ENCODE measurements at places on chromosomes 3 and 15.

DNA sequence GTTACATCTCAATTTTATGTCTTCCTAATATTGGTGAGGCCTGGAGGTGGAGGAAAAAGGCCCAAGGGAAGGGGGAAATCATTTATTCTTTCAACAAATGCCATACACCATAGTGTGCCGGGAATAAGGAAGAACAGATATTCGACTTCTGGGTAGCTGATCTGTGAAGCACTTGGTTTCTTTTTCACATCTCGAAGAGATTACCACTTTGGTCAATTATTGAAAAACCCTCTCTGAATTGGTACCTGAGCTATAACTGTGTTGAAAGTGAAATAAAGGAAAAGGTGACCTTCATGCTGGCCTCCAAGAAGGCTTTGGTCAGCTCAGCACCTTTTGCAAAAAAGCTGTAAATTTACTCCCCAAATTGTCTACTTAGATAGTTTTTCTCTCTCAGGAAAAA is 14.2 kb upstream of the MB21D2 start:
- no peak for DNase-seq

DNA sequence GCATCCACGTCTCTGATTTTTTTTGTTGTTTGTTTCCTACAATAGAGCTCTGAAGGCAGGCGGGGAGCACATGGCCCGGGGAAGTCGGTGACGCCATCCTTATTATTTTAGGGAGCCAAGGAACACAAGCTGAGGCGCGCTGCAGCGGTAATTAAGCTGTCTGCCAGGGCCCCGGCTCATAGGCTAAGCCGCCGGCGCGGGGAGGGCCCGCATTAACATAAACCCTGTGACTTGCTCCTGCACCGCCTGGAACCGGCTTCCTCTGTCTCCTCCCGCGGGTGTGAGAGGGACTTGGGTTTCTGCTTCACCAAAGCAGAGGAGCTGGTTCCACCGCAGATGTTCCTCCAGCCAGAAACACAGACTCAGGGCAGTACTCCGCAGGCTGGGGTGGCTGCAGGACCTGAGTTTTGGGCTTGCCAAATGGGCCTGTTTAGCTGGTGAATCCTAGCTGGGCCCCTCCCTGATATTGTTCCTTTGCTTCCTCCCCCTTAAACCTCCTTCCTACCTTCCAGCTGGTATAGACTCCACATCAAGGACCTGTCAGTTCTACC is 25.3 kb downstream of the ANP32A start:
- peak; percentile 56 for DNase-seq

DNA sequence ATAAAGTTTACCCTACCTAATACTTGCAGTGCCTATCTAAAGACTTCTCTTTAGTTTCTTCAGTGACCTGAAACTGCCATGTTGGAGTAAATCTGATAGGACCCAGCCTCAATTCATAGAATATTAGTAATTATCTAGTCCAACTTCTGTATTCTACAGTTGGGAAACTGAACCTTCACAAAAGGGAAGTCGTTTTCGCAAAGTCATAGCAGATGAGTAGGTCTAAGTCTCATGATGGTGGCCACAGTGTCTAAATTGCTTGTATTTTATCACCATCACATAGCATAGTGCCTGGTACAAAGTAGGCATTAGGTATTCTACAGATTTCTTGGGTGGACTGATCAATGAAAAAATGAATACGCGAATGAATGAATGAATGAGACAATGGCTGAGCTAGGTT is 8.4 kb downstream of the GMNC start:
- DNase-seq: no peak

- DNase-seq: no peak
These were observed 89.3 kb upstream of the SLC24A5 start for GRCh38 chr15:48031466-48031865.

DNA sequence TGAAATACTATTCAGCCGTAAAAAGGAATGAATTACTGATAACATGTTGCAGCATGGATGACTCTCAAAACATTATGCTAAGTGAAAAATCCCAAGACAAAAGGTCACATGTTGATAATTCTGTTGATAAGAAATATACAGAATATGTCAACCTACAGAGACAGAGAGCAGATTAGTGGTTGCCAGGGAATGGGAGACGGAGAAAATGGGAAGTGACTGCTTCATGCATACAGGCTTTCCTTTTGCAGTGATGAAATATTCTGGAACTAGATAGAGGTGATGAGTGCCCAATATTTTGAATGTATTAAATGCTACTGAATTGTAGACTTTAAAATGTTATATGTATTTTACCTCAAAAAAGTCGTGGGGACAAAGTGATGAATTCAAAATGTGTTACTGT is 56.2 kb downstream of the ABHD2 start:
- no peak for DNase-seq

DNA sequence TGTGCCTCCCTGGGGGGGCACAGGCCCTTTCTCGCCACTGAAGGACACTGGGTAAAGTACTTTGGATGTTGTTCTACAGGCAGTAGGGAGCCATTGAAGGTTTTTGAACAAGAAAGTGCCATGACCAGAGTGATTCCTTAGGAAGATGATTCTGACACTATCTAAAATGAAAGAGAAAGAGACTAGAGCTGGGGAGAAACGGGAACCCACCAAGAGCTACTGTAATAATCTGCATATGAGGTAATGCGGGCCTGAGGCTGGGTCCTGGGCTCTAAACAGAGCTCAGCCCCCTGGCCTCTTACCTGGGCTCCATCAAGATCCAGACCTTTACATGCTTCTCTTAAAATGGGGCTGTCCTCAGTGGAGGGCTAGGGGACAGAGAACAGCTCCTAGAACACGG is 24.9 kb downstream of the GRK7 start:
- DNase-seq: no peak

DNA sequence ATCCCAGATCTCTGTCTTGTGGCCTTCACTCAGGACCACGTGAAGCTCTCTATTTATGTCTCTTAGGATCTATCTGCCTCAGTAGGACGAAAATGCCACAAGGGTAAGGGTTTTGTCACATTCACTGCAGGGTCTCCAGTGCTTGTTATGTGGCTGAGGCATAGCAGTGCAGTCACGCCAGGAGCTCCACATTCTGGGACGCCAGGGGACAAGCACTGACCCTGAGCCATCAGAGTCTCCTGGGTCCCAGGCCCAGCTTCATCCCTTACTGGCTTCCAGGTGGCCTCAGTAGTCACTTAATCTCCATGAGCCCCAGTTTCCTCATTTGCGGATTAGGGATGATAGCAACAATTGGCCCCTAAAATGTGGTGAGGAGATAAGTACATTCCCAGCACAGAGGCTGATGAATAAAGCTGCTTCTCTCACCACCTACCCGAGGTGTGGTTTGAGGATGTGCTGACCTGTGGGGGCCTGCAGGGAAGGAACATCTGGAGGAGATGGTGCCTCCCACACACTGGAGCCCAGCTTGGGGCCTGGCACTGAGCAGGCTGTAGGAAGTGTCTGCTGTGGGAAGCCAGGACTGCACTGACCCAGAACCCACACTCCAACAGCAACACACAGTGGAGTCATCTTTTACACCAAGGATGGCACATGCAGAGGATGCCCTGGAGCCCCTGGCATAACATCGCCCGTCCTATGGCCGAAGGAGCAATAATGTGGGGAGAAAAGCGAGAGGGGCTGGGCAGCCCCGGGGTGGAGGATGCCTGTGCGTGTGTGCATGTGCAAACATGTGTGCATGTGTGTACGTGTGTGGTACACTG is 93.2 kb upstream of the IQSEC1 start:
- no peak for DNase-seq

GRCh38 chr3:131491775-131492174 is 11.0 kb downstream of the MRPL3 start:
- DNase-seq: no peak

All from activated naive CD4-positive, alpha-beta T cell treated with Interleukin-2 at 50 U/mL for 16 hours (primary cell).